ENCODE measurements at places on chromosomes 7 and 10.

GRCh38 chr10:50456719-50457118 lies 167.0 kb downstream of the SGMS1 start:
- no peaks in the 10 kb centered on the region for H3K27me3 ChIP-seq
- no peak for DNase-seq
- H3K36me3 ChIP-seq: peaks cover 3% of the 10 kb centered on the region
- H3K4me3 ChIP-seq: no peak overlapping the region
- no peak overlapping the region for H3K27ac ChIP-seq
- no peaks in the 10 kb centered on the region for H3K4me1 ChIP-seq

DNA sequence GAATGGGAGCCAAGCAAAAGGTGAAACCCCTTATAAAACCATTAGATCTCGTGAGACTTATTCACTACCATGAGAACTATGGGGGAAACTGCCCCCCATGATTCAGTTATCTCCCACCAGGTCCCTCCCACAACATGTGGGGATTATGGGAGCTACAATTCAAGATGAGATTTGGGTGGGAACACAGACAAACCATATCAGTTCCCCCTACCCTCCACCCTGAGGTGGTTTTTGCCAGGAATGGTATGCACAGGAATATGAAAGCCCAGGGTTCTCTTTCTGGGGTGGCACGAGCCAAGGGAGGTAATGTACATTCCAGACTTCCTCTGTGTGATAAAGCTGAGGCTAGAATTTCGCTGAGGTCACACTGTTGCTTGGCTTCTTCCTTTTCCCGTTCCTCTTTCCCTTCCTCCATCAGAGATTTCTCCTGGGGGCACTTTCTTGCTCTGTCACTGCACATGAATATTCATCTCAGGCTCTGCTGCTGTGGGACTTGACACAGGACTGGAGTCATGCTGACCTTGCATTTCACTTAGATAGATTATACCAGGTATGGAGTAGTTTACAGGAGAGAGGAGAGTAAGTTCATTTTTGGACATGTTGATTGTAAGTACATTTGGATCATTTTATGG lies 347.0 kb upstream of the MTPN start:
- no peaks in the 10 kb centered on the region for H3K27me3 ChIP-seq
- H3K4me3 ChIP-seq: no peak overlapping the region
- DNase-seq: no peak
- H3K4me1 ChIP-seq: no peaks in the 10 kb centered on the region

GRCh38 chr10:42887734-42888503 lies 105.3 kb downstream of the BMS1 start:
- H3K36me3 ChIP-seq: no peaks in the 10 kb centered on the region
- H3K27ac ChIP-seq: no peak overlapping the region
- H3K27me3 ChIP-seq: no peaks in the 10 kb centered on the region
- H3K4me3 ChIP-seq: no peak overlapping the region

GRCh38 chr7:70884440-70884764 lies 247.5 kb upstream of the GALNT17 start:
- no peaks in the 10 kb centered on the region for H3K4me1 ChIP-seq
- no peak overlapping the region for H3K4me3 ChIP-seq
- DNase-seq: no peak
- no peaks in the 10 kb centered on the region for H3K36me3 ChIP-seq
- H3K27ac ChIP-seq: no peak overlapping the region
- H3K27me3 ChIP-seq: no peaks in the 10 kb centered on the region

GRCh38 chr7:151416941-151417315 lies 7.1 kb upstream of the WDR86 start:
- no peak overlapping the region for H3K4me3 ChIP-seq
- H3K27me3 ChIP-seq: no peaks in the 10 kb centered on the region
- no peak for DNase-seq

DNA sequence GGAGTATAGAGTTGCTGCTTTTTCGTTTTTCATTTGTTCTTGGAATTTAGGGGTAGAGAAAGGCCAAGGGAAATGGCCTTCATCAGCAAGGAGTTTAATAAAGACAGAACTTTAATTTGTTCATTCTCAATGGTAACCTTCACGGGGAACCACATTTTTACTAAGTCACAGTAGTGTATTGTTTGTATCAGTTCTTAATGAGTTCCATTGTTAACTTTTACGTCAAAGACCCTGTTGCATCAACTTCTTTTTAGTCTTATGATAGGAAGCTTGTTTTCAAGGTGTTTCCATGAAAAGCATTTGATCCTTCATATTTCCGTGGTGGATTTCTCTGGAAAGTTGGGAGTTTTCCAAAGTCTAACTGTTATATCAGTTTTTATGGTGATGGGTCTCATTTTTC lies 169.9 kb downstream of the CREB5 start:
- H3K36me3 ChIP-seq: no peaks in the 10 kb centered on the region
- H3K4me3 ChIP-seq: no peak overlapping the region
- H3K27ac ChIP-seq: no peak overlapping the region
- peaks cover 2% of the 10 kb centered on the region for H3K27me3 ChIP-seq

GRCh38 chr7:73433924-73434700 lies 534 bp downstream of the FZD9 start:
- peak overlapping the region; percentile 26 for H3K4me3 ChIP-seq
- no peaks in the 10 kb centered on the region for H3K27me3 ChIP-seq
- no peaks in the 10 kb centered on the region for H3K4me1 ChIP-seq
- no peak for DNase-seq
- no peak overlapping the region for H3K27ac ChIP-seq

DNA sequence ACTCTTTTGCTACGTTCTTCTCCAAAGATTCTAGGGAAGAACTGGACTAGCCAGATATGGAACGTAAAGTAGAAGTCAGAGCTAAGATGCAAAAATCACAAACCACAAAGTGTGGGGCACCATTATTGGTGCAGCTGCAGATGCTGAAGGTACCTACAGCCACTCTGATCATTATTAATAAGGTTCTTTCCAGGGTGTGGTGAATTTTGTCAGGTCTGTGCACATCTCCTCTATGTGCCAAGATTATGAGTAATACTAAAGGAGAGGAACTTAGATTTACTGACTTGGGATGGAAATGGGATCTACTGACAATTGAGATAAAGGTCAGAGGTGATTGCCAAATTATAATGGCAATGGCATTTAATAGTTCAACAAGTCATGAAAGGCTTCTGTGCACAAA lies 148.2 kb downstream of the RAPGEF5 start:
- H3K27me3 ChIP-seq: no peaks in the 10 kb centered on the region
- no peaks in the 10 kb centered on the region for H3K36me3 ChIP-seq
- no peaks in the 10 kb centered on the region for H3K4me1 ChIP-seq
- H3K27ac ChIP-seq: no peak overlapping the region

- H3K36me3 ChIP-seq: no peaks in the 10 kb centered on the region
- no peak overlapping the region for H3K27ac ChIP-seq
- H3K27me3 ChIP-seq: no peaks in the 10 kb centered on the region
- no peak overlapping the region for H3K4me3 ChIP-seq
- no peak for DNase-seq
These were observed 4.8 kb downstream of the DHTKD1 start for GRCh38 chr10:12073526-12073925.

DNA sequence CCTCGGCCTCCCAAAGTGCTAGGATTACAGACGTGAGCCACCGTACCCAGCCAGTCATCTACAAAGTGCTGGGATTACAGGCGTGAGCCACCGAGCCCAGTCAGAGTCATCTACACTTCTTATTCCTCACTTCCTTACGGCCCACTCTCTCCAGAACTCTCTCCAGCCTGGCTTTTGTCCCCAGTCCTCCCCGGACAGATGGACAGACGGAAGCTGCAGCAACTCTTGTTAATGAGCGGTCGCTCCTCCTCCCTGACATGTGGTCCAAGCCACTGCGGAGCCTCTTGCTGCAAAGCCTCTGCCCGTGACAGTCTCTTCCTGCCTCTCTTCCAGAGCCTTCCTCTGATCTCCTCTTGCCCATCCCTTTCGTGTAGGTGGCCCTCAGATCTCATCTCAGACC lies 45.9 kb downstream of the TMEM270 start:
- H3K36me3 ChIP-seq: no peaks in the 10 kb centered on the region
- no peaks in the 10 kb centered on the region for H3K27me3 ChIP-seq
- no peak for DNase-seq

DNA sequence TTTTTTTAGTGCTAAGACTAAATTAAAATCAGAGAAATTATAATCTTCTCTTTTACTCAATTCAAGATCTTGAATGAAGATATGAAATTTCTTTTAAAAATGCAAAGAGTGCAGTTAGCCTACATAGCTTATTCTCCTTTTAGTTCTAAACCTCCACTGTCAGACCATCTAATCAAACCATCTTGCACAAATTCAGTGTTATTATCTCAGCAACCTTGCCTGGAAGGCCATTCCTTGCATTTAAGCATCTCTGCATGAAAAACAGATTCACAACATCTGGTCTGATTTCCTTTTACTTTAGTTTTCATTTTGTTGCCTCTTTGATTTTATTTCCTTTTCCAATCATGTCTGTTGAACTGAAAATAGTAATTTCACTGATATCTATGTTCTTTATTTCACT lies 527.2 kb upstream of the LRRTM3 start:
- DNase-seq: no peak
- H3K36me3 ChIP-seq: no peaks in the 10 kb centered on the region
- no peak overlapping the region for H3K27ac ChIP-seq
- H3K27me3 ChIP-seq: no peaks in the 10 kb centered on the region
- H3K4me3 ChIP-seq: no peak overlapping the region

DNA sequence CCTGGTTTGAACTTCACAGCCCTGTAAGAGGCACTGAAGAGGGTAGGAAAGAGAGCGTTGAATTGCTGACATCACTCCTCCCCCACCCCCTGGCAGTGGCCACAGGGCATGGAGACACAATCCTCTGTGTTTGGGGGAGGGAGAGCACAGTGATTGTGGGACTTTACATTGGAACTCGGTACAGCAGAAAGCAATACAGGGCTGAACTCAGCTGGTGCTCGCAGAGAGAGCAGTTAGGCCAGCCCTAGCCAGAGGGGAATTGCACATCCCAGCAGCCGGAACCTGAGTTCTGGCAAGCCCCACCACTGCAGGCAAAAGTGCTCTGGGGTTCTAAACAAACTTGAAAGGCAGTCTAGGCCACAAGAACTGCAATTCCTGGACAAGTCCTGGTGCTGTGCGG lies 24.0 kb upstream of the CUL1 start:
- H3K36me3 ChIP-seq: no peaks in the 10 kb centered on the region
- no peaks in the 10 kb centered on the region for H3K27me3 ChIP-seq
- no peak for DNase-seq
- H3K4me1 ChIP-seq: no peaks in the 10 kb centered on the region

- H3K4me3 ChIP-seq: no peak overlapping the region
- no peak overlapping the region for H3K27ac ChIP-seq
- H3K4me1 ChIP-seq: no peaks in the 10 kb centered on the region
- no peaks in the 10 kb centered on the region for H3K27me3 ChIP-seq
- no peak for DNase-seq
These were observed 188.9 kb downstream of the CCDC3 start for GRCh38 chr10:12812571-12812970.

DNA sequence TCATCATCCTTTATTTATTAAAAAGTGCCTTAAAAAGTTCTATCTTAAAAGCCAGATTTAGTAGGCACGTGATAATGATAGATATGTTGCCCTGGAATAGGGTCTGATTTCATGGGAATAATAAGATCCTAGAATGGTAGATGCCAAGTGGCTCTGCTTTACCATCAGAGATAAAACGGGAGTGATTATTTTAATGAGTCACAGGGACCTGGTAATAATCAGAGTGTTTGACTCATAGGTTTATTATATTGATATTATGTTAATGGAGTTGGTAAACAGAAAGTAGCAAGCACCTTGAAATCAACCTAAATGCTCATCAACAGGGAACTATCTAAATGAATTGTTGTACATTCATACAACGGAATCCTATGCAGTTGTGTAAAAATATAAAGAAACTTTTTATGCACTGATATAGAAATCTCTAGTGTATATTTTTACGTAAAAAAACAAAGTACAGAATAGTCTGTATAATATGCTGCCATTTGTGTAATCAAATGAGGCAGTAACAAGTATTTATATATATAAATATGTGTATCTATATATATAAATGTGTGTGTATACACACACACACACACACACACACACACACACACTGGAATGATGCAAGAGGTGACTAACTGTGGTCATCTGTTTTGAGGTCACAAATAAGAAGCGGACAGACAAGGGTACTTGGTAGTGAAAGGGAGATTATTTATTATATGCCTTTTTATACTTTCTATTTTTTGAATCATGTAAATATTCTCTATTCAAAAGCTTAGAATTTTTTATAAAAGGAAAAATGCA lies 78.6 kb upstream of the DYNC1I1 start:
- no peaks in the 10 kb centered on the region for H3K27me3 ChIP-seq
- no peaks in the 10 kb centered on the region for H3K4me1 ChIP-seq
- H3K27ac ChIP-seq: no peak overlapping the region
- no peaks in the 10 kb centered on the region for H3K36me3 ChIP-seq
- no peak for DNase-seq

DNA sequence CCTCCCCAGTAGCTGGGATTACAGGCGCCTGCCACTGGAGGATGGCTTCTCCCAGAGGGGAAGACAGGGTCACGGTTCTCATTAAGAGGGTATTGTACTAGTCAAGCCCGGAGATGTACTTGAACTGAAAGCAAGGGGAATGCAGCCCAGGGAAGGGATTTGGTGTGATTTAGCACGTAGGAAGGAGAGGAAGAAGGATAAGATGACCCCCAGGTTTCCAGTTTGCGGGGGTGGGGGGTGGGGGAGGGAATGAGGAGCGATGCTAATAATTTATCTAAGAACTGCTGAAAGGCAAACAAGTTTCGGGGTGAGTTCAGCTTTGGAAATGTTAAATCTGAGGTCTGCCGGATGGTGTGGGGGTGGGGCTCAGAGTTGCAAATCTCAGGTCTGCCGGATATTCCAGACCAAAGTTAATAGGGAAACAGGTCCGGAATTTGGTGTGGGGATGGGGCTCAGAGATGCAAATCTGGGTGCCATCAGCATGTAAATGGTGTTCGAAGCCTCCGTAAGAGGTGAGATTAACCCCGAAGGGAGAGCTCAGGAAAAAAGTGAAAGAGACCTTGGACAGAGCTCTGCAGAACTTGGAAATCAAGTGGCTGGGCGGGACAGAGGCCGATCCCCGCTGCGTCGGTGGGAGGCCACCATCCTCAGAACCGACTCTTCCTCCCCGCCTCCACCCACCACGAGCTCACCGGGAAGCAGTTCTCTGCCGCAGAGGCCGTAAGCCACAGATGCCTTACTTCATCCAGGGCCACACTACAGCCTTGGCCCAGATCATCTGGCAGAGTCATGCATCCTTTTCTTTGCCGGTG lies 1.6 kb upstream of the SEPHS1 start:
- H3K27me3 ChIP-seq: no peaks in the 10 kb centered on the region
- H3K4me3 ChIP-seq: peak overlapping the region; percentile 83
- H3K27ac ChIP-seq: peak overlapping the region; percentile 96
- H3K36me3 ChIP-seq: no peaks in the 10 kb centered on the region
- no peaks in the 10 kb centered on the region for H3K4me1 ChIP-seq
- DNase-seq: peak; percentile 38

- H3K4me3 ChIP-seq: no peak overlapping the region
- no peaks in the 10 kb centered on the region for H3K36me3 ChIP-seq
- no peak for DNase-seq
- no peaks in the 10 kb centered on the region for H3K27me3 ChIP-seq
These were observed 7.8 kb downstream of the GPER1 start for GRCh38 chr7:1095621-1096155.

All from prostate gland (tissue), 2 donors.